ENCODE measurements at places on chromosomes 13 and 19.

DNA sequence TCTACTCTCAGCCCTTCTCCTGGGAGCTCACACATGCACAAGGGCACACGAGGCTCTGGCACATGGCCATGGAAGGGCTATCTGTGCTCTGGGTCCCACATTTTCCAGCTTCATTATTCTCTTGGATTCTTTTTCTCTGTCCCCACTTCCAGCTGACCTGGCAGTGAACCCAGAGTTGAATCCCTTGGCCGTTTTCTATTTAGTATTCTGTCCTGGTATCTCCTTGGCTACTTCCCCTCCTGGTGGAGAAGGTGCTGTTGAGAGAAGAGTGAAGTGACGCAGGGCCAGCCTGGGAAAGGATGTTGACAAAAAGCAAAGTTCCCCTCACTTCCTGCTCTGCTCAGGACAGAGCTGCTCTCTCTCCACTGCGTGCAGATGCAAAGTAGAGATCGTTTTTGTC, 303.1 kb downstream of the IRS2 start:
- DNase-seq = no peak

DNA sequence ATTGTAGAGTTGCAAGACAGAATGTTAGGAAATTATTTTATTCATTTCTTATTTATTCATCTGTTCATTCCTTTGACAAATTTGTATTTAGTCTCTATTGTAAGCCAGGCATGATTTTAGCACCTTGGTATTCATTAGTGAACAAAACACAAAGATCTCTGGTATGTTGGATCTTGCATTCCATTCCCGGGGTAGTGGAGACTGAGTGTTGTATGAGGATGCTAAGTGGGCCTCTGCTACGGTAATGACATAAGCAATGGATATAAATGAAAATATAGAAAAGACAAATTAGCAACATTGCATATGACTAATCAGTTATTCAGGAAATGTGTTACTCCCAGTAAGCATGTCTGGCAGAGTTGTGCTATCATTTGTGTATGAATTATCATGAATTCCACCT, 449.3 kb downstream of the PCDH17 start:
- no peak for DNase-seq

DNA sequence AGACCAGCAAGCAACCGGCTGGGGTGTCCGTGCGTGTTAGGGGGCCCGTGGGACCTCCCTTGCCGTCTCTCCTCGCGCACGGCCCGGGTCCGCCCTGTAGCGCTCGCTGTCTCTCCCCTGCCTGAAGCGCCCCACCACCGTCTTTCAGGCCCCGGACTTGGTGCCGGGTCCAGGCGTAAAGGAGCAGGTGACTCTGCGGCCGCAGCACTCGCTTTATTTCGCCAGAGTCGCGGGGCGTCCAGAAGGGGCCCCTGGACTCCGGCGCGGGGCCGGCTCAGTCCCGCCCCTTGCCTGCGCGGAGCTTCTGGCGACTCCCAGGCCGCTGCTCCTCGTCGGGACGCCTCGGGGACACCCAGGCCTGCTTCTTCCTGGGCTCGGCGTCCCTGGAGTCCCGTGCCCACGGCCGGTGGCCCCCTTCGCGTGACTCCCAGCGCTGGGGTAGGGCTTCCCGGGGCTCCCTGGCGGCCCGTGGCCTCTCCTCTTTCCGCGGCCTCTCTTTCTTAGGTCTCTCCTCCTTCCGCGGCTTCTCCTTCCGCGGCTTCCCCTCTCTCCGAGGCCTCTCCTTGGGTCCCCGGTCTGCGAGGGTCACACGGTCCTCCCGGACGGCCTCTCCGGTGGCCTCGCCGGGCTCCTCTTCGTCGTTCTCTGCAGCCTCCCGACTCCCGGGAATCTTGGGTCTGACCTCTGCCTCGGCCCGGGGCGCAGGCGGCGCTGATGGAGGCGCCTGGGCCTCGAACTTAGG, 3.1 kb downstream of the AMH start:
- DNase-seq = no peak

GRCh38 chr13:24323036-24323738, 13.8 kb downstream of the C1QTNF9 start:
- DNase-seq = no peak

DNA sequence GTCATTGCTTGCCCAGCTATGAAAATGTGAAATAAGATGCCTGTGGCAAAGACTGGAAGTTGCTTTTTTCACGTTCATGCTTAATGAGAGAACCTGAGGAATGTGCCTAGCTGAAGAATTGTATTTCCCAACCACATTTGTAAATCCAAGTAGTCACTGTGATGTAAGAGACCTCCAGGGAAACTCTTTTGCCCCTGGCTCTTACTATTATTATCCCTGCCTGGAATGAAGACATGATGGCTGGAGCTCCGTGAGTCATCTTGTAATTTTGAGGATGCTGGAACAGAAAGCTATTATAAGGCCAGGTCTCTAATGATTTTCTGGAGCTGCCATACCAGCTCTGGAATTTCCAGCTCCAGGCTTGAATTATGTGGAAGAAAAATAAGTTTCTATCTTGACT, 894.3 kb downstream of the DIAPH3 start:
- DNase-seq = no peak

GRCh38 chr13:33543089-33543459, 257.5 kb upstream of the STARD13 start:
- DNase-seq = no peak

DNA sequence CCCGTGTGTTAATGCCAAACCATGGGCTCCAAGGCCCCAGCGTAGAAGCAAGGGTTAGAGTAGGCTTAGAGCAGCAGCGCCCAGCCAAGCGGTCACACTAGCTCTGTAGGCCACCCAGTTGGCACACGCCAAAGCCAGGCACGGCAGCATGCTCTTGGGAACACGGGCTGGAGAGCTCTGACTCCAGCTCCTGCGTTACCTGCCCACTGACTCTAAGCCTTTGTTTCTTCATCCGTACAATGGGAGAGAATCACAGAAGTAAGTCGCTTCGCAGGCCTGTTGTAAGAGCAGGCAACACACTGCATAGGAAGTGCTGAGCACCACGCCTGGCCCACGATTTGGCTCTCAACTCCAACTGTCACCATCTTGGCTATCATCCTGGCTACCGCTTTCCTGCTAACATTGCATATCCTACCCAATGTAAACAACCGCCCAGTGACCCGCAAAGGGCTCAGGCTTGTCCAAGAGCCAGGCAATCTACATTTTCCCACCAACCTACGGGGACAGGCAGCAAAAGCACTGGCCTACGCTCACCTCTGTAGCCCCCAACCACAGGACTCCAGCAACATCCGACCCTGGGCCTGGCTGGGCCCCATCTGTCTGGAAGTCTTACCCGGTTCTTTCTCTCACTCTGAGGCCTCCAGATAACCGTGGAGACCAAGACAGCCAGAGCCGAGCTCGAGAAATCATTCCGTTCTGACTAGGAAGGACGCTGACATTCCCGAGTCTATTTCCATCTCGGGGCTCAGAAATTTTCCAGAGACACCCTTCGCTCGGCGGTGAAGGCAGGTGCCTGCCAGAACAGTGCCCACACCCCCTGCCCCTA, 91.5 kb upstream of the ZNF507 start:
- no peak for DNase-seq

GRCh38 chr13:113508521-113509254, 18.2 kb upstream of the DCUN1D2 start:
- no peak for DNase-seq

DNA sequence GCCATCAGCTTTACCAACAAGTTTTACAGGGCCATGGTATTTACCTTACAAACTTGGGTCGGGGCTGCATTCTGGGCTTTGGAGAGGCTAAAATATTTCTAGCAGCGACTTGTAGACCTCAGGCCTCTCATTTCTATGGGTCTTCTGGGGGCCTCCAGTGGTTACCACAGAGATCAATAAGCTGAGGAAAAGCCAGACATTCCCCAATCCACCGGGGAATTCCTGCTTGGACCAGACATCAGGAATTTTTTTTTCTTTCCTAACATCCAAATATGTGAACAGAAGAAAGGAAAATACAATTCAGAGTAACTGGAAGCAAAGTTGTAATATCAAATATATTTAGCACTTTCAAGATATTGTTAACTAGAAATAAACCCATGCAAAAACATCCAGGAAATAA, 1.5 kb downstream of the DZIP1 start:
- no peak for DNase-seq

GRCh38 chr19:33866696-33867095, 70.0 kb downstream of the KCTD15 start:
- no peak for DNase-seq

- no peak for DNase-seq
Observed at GRCh38 chr13:40379196-40379595, 287.2 kb downstream of the FOXO1 start.

GRCh38 chr13:26759907-26760831, at the start of gene GPR12:
Gene GPR12, minus strand, starts transcription at chr13:26760786. Its CDS starts 959 bp downstream, at chr13:26759827.
- DNase-seq = peak; percentile 6

DNA sequence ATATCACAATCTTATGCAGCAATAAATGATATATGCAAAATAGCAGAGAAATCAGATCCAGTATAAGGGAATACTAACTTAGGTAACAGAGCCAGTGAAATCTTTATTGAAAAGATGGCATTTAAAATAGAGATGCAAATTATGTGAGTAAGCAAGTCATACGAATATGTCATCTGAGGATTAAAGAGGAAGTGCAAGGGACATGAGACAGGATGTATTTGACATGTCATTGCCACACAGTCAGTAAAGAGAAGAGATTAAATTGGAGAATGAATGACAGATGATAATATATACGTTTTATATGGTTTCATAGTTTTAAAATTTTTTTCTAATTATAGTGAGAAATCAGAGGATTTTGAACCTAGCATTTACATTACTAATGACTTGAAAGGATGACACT, 426.4 kb downstream of the SLITRK5 start:
- DNase-seq = no peak

- DNase-seq = no peak
Observed at GRCh38 chr19:16328824-16329482, 4.3 kb downstream of the KLF2 start.

GRCh38 chr13:102089177-102089576, 312.7 kb downstream of the FGF14 start:
- no peak for DNase-seq

DNA sequence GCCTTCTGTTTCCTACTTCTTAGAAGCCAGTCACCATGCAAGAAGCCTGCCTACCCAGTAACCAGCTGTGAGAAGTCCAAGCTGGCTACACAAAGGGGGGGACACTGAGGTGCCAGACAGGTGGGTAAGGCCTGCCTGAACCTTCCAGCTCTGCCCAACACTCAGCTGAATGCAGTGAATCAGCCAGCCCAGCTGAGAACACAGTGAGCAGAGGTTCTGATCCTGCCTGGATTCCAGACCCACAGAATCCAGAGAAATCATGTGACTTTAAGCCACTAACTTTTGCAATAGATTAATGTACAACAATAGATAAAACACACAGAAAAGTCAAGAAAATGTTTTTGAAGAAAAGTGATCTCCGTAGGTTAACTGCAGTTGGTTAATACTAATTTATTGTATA, 151.7 kb downstream of the EFNB2 start:
- no peak for DNase-seq

- no peak for DNase-seq
Observed at GRCh38 chr13:19362946-19363510, 181.4 kb upstream of the TUBA3C start.

- no peak for DNase-seq
Observed at GRCh38 chr13:105670179-105670990, 865.1 kb downstream of the EFNB2 start.

- no peak for DNase-seq
Observed at GRCh38 chr19:17536955-17537354, 18.5 kb upstream of the COLGALT1 start.

DNA sequence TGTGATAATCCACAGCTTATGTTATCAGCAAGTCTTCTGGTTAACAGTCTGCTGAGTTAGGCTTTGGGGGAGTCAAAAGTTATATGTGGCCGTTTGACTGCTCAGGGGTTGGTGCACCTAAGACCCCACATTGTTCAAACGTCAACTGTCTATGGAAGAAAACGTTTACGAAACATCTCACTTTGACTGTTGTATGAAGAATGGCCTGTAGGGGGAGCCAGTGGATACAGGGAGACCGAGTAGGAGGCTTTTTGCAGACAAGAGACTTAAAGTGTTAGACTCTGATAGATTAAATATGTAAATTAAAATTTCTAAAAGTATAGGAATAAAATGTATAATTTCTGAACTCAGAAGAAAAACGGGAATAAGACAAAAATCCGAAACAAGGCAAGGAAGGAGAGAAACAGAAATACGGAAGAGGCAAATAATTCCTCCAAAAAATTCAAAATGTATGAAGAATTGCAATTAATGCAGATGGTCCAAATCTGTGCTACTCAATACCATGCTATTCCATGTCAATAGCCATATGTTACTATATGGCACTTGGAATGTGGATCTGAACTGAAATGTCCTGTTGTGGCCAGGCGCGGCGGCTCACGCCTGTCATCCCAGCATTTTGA, 37.8 kb downstream of the TNFSF14 start:
- no peak for DNase-seq

- DNase-seq = no peak
Observed at GRCh38 chr13:77544355-77544754, 8.8 kb downstream of the SCEL start.

- no peak for DNase-seq
Observed at GRCh38 chr19:6322284-6322683, 11.1 kb downstream of the ACER1 start.

DNA sequence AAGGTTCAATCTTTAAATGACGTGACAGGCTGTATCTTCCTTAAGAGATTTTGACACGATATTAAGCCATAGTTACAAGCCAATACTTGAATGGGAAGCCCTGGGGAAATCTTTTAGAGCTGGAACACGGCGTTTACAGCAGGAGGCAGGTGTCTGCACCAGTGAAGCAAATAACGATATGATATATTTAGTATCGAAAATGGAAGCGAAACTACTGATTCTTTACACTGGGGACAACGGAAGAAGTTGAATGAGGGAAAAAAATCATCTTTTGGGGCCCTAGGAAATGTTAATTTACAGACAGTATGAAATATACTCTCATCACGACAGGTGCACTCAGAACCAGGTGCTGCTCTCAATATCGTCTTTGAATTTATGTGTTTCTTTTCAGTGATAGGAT, 793.9 kb upstream of the PCDH20 start:
- DNase-seq = no peak
